ENCODE measurements at places on chromosomes 2 and 18.

GRCh38 chr2:209525834-209526281, 102.0 kb downstream of the MAP2 start:
- no peak for DNase-seq

DNA sequence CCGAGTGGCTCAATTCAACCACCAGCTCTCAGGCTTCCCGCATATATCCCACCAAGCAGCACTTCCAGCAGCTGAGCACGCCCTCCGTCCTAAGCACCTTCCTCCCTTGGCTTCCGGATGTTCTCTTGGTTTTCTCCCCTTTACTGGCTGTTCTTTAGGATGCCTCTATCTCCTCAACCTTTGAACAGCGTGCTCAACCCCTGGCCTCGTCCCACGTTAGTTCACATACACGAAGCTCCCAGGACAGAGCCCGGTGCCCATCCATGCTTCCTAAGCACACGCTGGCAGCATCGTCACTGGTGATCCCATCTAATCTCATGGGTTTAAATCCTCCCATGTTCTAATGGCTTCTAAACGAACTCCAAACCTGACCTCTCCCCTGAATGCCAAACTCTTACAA, 3.7 kb downstream of the CYS1 start:
- no peak for DNase-seq

DNA sequence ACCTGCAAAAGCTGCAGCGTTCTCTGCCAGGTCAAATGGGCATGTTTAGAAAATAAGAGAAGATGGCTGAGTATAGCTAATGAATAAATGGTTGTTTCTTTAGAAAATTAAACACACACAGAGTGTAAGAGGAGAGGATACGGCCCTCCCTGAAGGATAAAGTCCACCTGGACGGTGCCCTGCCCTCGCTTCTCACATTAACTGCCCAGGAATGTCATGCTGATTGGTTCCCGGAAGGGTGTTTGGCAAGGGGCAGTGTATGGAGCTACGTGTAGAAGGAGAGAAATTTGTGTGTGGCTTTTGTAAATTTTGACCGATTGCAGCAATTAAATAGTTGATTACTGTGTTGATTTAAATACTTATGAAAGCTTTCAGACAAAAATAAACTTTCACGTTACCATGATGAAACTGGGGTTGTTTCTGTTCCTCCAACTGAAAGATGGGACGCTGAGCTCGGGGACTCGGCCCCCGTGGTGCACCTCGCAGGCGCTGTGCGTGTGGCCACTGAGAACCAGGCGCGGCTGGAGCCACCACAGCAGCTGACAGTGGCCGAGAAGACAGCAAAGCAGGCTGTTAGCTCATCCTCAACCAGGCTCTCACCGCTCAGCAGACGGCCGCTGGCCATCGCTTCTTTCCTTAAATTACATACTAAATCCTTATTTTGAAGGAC, 22.7 kb downstream of the MPPE1 start:
- DNase-seq, result no peak

DNA sequence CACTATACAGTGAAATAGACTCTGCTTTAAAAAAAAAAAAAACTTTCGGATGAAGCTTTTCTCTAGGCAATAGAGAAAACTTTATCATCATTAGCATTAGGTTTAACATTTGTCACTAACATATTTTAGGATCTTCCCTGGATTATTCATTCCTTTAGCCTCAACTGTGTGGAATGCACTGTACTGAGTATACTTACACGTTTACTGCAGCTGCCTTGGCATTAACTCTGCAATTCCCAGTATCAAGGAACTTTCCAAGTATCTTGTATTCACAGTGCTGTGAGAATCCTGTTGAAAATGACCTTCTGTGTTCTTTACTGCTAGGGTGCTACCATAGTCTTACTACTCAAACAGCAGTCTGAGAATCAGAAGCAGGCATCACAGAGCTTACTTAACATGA, 328.2 kb upstream of the COL3A1 start:
- no peak for DNase-seq

Data from central memory CD4-positive, alpha-beta T cell (primary cell).